ENCODE measurements at places on chromosomes 3 and 15.

- peak; percentile 46 for DNase-seq
Measured at GRCh38 chr3:160413613-160414248, 14.3 kb downstream of the SMC4 start.

DNA sequence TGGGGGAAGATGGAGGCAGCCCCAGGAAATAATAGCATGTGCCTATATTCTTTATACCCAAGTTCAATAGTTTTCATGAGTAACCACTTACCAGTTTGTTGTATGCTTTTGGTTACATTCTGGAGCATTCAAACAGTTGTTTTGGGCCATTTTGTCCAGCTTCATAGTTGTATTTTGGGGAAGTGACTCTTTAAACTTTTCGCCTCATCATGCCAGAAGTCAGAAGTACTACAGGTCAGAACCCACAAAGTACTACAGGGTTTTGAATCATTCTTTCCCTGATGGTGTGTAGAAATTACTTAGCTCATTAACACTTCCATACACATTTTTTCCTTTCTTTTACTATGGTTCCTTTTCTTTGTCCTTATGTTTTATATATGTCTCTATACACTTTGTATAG lies 210.6 kb downstream of the ARPP21 start:
- no peak for DNase-seq

- peak; percentile 29 for DNase-seq
Measured at GRCh38 chr3:41198526-41198925, 779 bp upstream of the CTNNB1 start.

DNA sequence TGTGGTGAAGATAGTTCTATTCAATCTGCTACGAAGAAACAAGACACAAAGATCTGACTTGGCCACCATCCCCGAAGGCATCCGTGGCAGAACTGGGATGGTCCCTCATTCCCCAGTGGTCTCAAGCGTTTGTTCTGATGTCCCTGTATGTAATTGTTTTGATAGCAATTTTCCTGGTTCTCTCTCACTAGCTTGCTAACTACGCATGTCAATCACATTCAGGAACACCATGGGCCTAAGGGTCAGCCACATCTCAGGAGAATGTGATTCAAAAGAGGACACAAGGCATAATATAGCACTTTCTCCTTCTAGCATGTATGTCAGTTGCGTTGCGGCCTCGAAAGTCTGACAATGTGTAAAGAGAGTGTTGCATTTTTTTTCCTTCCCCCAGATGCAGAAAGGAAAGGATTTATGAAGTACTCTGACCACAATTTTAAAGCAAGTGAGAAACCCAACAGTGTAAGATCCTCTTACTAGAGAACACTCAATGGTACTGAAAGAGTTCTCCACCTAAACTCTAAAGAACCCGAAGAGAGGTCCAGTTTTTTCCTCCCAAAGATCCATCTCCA lies 32.0 kb upstream of the TCF12 start:
- DNase-seq: no peak

- DNase-seq: no peak
Measured at GRCh38 chr15:56215769-56216168, 27.9 kb downstream of the RFX7 start.

- no peak for DNase-seq
Measured at GRCh38 chr3:194632809-194633348, 340 bp downstream of the TMEM44 start.

- DNase-seq: no peak
Measured at GRCh38 chr3:111314181-111314873, 227.7 kb upstream of the CD96 start.

GRCh38 chr15:82585072-82585471 lies 44.8 kb upstream of the RPS17 start:
- DNase-seq: no peak

DNA sequence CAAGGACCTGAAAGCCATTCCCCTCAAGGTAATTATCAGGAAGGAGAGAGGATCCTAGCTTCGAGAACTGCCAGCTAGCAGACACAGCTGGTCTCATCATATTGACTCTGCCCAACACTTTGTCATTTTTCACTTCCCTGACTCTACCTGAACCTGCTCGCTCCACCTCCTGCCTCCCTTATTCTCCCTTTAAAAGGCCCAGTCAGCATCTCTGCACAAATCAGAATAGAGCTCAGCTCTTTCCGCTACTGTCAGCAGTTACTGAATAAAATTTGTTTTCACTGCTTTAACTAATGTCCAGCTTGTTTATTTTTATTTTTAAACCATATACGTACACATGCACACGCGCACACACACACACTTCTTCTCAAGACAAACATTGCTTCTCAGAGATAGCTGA lies 57.2 kb upstream of the MCF2L2 start:
- no peak for DNase-seq

DNA sequence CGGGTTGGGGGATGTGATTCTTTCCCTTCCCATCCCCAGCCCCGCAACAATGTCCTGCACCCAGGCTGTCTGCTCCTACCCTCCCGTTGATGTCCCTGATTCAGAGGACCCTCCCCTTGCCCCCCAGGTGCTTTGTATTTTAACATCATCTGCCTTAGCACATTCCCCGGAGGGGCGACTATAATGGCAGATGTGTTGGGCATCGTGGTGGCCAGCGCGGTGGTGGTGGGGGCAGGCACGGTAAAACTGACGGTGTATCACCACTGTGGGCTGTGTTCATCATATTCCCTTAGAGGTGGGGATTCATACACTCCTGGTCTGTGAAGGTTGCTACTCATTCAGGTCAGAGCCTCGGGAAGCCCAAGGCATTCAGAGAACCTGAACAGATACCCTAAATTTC lies 173.0 kb downstream of the ADAMTS17 start:
- no peak for DNase-seq

DNA sequence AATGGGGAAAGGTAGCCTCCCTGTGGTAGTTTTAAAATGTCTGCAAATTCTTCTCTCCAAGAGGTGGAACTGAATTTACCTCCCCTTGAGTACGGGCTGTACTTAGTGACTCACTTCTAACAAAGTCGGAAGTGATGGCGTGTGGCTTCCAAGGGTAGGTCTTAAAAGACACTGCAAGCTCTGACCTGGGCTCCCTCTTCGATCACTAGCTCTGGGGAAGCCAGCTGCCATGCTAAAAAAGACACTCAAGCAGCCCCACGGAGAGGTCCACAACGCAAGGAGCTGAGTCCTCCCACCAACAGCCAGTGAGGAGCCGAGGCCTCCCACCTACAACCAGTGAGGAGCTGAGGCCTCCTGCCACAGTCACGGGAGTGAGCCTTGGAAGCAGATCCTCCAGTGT lies 122.0 kb upstream of the HACD2 start:
- DNase-seq: no peak

DNA sequence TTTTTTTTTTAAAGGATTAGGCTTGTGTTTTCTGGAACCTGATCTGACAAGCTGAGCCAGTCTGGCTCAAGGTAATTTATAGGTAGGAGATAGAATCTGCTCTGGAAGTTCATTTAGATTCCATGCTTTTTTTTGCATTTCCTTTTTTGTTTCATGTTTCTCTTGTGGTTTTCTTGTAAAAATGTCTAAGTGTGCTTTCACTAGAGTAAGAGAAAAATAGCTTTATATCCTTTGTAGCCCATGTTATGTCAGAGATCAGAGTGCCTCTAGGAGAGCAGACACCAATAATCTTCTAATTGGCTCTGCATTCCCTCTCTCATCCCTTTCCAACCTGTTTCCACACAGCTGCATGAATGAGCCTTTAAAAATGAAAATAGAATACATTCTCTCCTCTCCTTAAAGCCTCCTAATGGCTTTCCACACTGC lies 389.8 kb upstream of the KCNMB2 start:
- no peak for DNase-seq

- DNase-seq: no peak
Measured at GRCh38 chr15:40105517-40106202, 3.0 kb downstream of the BMF start.

- DNase-seq: no peak
Measured at GRCh38 chr3:58924578-58924977, 125.2 kb downstream of the CFAP20DC start.

- no peak for DNase-seq
Measured at GRCh38 chr3:127887321-127887720, 27.7 kb upstream of the KBTBD12 start.

GRCh38 chr15:63712828-63713520 lies 115.8 kb downstream of the FBXL22 start:
- DNase-seq: no peak

- DNase-seq: no peak
Measured at GRCh38 chr3:197028728-197029510, 698 bp downstream of the MELTF start.

DNA sequence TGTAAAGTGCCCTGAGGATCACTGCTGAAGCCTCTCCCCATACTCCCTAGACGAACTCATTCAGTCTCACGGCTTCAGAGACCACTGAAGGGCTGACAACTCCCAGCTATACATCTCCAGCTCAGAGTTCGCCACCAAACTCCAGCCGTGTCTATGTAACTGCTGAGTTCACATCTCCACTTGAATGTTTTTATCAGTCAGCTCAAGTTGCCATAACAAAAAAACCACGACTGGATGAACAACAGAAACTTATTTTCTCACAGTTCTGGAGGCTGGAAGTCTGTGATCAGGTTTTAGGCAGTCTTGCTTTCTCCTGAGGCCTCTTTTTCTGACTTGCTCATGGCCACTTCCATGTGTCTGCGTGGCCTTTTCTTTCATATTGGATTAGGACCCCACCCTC lies 223.0 kb upstream of the LRRFIP2 start:
- no peak for DNase-seq

- DNase-seq: no peak
Measured at GRCh38 chr3:134326760-134327593, 47.3 kb downstream of the AMOTL2 start.

DNA sequence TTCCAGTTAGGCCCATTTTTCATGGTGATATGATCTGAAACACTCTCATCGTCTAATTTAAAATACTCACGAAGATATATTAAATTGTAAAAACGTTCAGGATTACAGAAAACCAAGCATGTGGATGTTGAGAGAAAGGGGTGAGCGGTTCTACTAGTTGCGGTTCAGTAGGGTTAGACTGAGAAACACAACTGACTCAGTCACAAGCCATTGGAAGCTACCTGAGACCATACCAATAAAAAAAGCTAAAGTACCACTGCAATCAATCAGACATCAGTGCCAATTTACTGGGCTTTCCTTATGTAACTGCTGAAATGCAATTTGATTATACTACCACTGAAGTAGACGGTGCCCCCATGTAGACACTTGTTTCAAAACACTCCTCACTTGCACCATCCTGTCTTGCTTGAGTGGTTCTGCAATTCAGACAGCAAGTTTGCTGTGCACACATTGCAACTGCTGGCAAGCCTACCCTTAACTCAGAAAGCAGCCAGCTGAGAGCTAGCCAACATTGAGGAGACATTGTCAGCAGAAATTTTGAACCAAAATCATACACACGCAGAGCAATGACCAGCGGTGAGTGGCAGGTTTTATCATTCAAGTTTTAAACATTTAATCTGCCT lies 368.7 kb upstream of the ARHGEF26 start:
- no peak for DNase-seq

DNA sequence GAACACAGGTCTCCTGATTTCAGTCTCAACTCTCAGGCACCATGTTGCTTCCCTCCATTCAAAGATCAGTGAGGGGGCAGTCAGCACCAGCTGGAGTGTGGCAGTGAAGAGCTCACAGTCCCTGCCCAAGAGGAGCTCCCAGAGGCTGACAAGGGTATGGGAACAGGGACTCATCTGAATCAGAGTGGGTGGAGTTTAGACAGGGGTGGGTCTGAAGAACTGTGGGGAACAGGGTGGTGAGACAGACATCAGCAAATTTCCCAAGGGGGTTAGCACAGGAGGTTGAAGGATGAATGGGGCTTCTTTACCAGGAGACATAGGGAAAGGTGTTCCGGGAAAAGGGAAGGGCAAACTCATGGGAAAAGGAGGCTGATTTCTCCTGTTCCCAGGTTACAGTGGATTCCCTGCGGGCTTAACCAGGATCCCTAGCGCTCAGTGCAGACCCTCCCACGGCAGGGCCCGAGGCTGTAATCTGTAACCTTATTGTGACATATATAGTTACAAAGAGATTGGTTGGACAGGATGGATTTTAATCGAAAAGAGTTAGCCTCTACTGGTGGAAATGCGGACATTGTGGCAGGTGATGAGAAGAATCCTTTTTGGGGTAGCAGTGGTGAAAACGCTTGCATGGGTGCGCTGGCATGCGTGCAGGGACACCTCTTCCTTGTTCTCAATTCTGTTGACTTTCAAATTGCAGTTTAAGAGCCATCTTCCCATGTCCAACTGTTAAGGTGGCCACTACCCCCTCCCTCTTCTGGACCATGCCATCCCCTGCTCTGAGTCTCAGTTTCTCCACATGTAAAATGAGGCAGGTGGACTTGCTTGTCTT lies 160.3 kb downstream of the SMAD6 start:
- no peak for DNase-seq

DNA sequence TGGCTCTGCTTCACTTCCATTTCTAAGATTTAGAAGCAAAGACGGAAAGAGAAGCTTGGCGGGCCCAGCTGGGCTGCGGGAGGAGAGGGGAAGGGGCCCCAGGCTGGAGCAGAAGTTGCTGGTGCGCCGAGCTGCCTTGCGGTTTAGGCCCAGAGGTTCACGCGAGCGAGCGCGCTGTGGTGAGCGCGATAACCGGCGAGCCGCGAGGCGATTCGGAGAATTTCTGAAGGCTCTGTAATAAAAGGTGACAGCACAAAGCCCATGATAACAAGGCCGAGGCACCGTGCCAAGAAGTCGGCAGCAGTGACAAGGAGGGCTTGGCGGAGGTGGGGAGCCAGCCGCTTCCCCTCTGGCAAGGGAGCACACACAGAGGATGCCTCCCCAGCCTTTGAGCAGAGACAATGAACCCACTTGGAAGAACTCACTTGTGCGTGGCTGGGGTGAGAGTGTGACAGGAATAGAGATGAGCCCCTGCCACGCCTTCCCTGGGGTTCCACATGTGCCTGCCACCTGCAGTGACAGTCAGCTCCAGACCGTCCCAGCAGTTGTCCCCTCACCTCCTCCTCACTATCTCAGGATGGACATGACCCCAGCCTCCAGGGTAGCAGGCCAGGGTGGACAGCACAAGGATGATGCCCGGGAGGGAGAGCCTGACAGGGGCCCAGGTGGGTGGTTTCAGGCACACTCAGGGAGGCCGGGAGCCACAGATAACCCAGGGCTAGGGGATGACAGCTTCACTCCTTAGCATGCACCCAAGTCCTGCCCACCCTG lies 315.2 kb downstream of the UACA start:
- peak; percentile 82 for DNase-seq

- DNase-seq: no peak
Measured at GRCh38 chr3:190167936-190168680, 47.4 kb upstream of the P3H2 start.

- no peak for DNase-seq
Measured at GRCh38 chr3:189871418-189871817, 240.2 kb downstream of the TP63 start.

All from KG1 (cell line).